CD8-positive, alpha-beta memory T cell (primary cell): ENCODE measurements at places on chromosomes 1 and 21. TPM values are rescaled to one million over a fixed set of nuclear protein-coding genes. Genes with fewer than 3 reads are reported as not detected.

DNA sequence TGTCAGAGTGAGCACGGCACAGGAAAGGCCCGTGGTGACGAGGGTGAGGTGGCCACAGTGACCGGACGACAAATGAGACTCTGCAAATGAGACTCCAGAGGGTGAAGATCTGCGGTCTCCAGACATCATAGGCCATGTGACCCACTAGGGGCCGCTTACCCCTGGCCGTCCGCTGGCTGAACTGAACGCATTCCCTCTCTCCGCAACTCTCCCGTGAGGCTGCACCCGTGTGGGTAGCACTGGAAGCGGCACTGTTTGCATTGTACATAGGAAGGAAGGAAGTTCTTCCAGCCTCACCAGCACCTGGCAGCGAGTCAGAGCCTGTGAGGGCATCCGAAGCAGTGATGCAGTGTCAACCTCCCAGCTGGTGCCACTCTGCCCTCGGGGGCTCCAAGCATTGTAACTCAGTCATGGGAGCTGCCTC is 23.6 kb upstream of the SPSB1 start:
- H3K27me3 ChIP-seq: no peaks in the 10 kb centered on the region
- no peaks in the 10 kb centered on the region for H3K4me1 ChIP-seq
- DNase-seq: no peak

- no peaks in the 10 kb centered on the region for H3K36me3 ChIP-seq
- no peak for DNase-seq
- no peaks in the 10 kb centered on the region for H3K4me1 ChIP-seq
- no peak overlapping the region for H3K4me3 ChIP-seq
- no peaks in the 10 kb centered on the region for H3K27me3 ChIP-seq
Observed at GRCh38 chr1:81125672-81126071, 675.1 kb upstream of the ADGRL2 start.

DNA sequence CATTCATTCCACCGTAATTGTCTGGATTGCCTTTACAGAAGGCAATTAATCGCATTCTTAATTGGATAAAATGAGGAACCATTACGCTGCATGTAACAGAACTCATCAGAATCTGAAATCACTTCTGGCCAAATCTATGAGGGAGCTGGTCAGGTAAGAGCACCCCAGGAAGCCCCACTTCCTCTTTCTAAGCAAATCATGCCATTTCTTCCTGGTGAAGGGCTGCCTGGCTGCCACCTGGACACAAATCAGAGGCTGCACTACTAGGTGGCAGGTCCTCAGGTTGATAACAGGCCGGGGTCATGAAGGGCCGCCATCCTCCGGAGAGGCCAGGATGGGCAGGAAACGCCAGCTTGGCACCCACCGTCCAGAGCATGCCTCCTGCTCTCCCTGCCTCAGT is 73.7 kb downstream of the CAPZB start:
- H3K27ac ChIP-seq: no peak overlapping the region
- DNase-seq: no peak
- H3K4me3 ChIP-seq: no peak overlapping the region
- no peaks in the 10 kb centered on the region for H3K27me3 ChIP-seq

DNA sequence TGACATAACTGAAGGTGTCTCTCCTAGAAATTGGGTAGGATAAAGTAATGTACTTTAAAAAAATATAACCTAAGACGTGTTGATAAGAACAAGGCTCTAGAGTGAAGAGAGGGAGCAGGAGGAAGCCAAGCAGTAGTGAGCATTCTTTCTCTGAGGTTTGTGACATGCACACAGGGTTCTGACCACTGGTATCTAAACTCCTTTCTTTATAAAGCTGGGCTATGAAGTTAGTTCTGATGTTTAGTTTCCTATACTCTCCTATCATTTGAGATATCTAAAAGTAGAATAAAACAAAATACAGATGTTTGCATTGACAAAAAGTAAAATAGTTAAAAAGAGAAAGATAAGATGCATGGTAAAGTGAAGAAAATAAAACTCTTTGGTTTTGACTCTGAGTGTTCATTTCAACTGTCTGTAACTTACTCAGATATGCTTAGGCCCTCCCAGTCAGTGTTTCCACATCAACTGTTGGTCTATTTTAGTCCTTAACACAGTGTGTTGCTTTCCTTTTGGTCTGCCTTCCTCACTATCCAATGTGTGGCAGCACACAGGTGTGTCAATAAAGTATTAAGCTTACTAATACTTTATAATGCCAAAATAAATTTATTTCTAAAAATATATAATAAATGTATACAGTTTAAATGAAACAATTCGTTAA is 543.5 kb downstream of the PTPRC start:
- no peaks in the 10 kb centered on the region for H3K36me3 ChIP-seq
- H3K27me3 ChIP-seq: no peaks in the 10 kb centered on the region
- H3K4me3 ChIP-seq: no peak overlapping the region

DNA sequence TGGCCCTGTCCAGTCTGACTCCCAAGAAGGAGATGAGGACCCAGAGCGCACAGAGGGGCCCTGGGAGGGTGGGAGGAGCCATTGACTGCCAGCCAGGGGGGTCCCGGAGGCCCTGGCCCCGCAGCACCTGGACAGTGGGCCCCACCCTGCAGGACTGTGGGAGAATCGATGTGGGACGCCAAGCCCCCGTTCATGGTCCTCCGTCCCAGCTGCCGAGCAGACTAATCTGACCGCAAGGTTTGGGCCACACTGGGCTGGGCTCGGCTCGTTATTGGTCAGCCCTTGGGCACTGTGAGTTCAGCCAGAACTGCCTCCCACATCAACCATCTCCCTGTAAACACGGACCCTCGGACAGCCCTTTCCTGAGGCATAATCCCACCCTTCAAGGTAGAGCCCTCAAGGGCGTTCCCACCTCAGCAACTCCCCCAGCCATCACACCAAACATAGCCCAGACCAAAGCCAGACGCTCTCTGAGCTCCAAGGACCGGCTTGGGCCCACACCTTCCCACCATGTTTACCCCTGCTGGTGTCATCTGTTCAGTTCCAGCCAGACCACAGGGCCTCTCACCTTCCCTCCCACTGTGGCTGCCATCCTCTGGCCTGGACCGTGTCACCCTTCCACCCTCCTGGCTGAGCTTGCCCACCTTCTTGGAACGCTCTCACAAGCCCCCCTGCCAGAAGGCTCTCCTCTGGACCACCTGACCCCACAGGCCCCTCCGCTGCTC is 16.2 kb upstream of the POFUT2 start:
- no peak for DNase-seq
- H3K4me3 ChIP-seq: no peak overlapping the region
- H3K4me1 ChIP-seq: peaks cover 26% of the 10 kb centered on the region
- no peaks in the 10 kb centered on the region for H3K36me3 ChIP-seq
- H3K27me3 ChIP-seq: no peaks in the 10 kb centered on the region
- H3K27ac ChIP-seq: no peak overlapping the region

- no peak overlapping the region for H3K4me3 ChIP-seq
- H3K36me3 ChIP-seq: no peaks in the 10 kb centered on the region
- H3K4me1 ChIP-seq: no peaks in the 10 kb centered on the region
- no peaks in the 10 kb centered on the region for H3K27me3 ChIP-seq
- no peak overlapping the region for H3K27ac ChIP-seq
- no peak for DNase-seq
Observed at GRCh38 chr21:38908537-38908936, 102.8 kb downstream of the ETS2 start.

GRCh38 chr1:234743791-234744611 is 134.0 kb upstream of the IRF2BP2 start:
- H3K36me3 ChIP-seq: no peaks in the 10 kb centered on the region
- H3K4me3 ChIP-seq: no peak overlapping the region
- no peak overlapping the region for H3K27ac ChIP-seq
- no peaks in the 10 kb centered on the region for H3K27me3 ChIP-seq
- no peaks in the 10 kb centered on the region for H3K4me1 ChIP-seq

GRCh38 chr1:52900402-52900801 is 21.1 kb downstream of the ECHDC2 start:
- no peak overlapping the region for H3K27ac ChIP-seq
- no peaks in the 10 kb centered on the region for H3K27me3 ChIP-seq
- no peak overlapping the region for H3K4me3 ChIP-seq
- no peaks in the 10 kb centered on the region for H3K4me1 ChIP-seq
- no peak for DNase-seq

DNA sequence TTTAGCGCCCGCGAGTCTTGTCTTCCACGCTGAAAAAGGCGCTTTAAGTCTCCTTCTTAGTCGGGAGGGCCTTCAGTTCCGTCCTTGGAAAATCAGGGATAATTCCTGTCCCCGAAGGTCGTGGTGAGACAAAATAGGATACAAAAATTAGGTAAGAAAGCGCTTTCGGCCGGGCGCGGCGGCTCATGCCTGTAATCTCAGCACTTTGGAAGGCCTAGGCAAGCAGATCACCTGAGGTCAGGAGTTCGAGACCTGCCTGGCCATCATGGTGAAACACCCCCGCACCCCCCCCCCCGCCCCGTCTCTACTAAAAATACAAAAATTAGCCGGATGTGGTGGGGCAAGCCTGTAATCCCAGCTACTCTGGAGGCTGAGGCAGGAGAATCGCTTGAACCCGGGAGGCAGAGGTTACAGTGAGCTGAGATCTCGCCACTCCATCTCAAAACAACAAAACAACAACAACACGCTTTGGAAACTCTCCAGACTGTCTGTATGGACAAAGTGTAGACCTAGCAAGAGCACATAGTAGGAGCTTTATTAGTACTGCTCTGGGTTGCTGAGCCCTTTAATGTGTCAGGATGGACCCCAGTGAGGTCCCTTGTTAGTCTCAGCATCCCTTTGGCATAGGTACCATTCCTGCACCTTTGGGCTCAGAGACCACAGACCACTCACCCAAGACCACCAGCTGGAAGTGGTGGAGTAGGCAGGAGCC is 790 bp upstream of the TMEM54 start:
- peaks cover 7% of the 10 kb centered on the region for H3K4me1 ChIP-seq
- DNase-seq: no peak
- H3K4me3 ChIP-seq: no peak overlapping the region
- H3K27me3 ChIP-seq: peaks cover 34% of the 10 kb centered on the region
- H3K36me3 ChIP-seq: no peaks in the 10 kb centered on the region

DNA sequence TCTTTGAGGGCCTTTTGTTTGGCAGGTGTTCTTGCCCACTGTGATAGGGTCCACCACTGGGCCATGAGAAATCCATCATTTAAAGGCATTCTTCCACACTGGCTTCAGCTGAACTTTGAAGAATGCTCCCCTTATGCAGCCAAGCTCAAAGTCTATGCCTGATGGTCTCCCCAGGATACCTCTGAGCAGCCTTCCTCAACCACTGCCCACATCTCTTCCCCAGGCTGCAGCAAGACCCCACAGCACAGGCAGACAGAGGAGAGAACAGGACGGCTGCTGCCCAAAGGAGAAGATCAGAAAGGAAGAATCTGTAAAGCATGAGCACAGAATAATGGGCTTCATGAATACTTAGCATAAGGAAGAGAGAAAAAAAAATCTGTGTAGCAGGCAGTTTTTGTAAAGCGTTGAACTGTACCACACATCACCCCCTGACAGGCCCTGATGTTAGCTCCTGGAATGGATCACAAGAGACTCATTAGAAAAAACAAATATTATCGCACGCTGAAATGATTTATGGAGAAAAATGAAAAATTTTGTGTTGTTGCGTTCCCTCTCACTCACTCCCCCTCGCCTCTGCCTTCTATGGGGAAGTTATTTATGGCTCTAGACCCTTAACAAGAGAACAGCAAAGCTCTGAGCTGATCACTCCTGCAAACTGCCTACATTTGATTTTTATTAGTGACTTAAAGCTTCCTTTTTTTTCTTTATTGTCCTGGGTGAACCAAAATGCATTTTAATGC is 134.1 kb downstream of the TMEM53 start:
- H3K36me3 ChIP-seq: no peaks in the 10 kb centered on the region
- peaks cover 4% of the 10 kb centered on the region for H3K27me3 ChIP-seq
- H3K4me3 ChIP-seq: no peak overlapping the region
- H3K27ac ChIP-seq: no peak overlapping the region

GRCh38 chr1:57620605-57621004 is 196.7 kb upstream of the DAB1 start:
- H3K4me3 ChIP-seq: no peak overlapping the region
- no peak for DNase-seq
- no peaks in the 10 kb centered on the region for H3K36me3 ChIP-seq
- peaks cover 5% of the 10 kb centered on the region for H3K27me3 ChIP-seq

DNA sequence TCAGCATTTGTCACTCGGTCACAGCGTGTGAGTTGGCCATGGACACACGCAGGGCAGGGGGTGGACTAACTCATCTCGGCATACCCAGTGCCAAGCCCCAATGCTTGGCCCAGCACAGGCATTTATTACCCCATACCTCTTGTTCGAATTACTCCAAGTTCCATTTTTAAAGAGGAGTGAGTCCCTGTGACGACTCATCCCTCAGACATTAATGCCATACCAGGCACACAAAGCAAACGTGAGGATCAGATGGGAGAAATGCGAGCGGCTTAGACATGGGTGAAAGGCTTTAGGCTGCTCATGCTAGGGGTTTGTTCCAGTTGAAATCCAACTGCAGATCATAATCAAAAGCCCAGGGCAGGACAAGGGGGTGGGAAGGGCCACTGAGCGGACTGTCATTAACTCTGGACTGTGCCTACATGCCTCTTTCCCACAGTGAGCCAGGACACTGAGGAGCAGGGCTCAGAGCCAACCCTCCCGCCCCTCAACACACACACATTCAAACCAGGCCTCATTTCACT is 118.5 kb upstream of the NGF start:
- no peak overlapping the region for H3K27ac ChIP-seq
- DNase-seq: no peak
- no peaks in the 10 kb centered on the region for H3K36me3 ChIP-seq
- no peaks in the 10 kb centered on the region for H3K4me1 ChIP-seq

DNA sequence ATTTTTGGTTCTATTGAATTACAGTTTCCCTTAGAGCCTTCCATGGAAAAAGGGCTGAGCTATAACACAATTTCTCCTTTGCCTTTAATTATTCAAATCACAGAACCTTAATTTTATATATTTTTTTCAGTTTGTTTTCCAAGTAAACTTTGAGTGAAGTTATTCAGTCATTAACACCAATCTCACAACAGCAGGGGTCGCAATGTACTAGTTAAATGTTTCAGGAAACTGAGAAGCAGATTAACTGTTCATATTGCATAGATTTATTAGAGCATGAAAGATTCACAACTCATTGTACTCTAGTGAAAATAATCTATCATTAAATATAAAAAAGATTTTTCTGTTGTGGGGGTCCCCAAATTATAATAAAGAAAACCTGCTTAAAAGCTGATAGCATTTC is 64.1 kb downstream of the KIFAP3 start:
- H3K4me3 ChIP-seq: no peak overlapping the region
- H3K27ac ChIP-seq: no peak overlapping the region
- no peaks in the 10 kb centered on the region for H3K27me3 ChIP-seq
- DNase-seq: no peak
- no peaks in the 10 kb centered on the region for H3K4me1 ChIP-seq

- H3K4me3 ChIP-seq: no peak overlapping the region
- no peak overlapping the region for H3K27ac ChIP-seq
- H3K27me3 ChIP-seq: no peaks in the 10 kb centered on the region
- DNase-seq: no peak
Observed at GRCh38 chr1:166122873-166123466, 43.8 kb downstream of the FAM78B start.

GRCh38 chr1:143698016-143698415 is 273.8 kb downstream of the FAM72C start:
- no peaks in the 10 kb centered on the region for H3K36me3 ChIP-seq
- no peaks in the 10 kb centered on the region for H3K4me1 ChIP-seq
- no peak overlapping the region for H3K4me3 ChIP-seq
- no peak overlapping the region for H3K27ac ChIP-seq
- no peaks in the 10 kb centered on the region for H3K27me3 ChIP-seq
- DNase-seq: no peak

Gene ANKRD35
- total RNA-seq: 0.80 TPM

Gene FLG2
- total RNA-seq: not detected

Gene MFAP2
- total RNA-seq: not detected

Gene LCA5L
- 0.33 TPM for total RNA-seq

Gene SETDB1
- total RNA-seq: 45.4 TPM

Gene RNASEL
- 5.3 TPM for total RNA-seq

Gene CASQ1
- not detected for total RNA-seq

Gene AMY2A
- total RNA-seq: not detected

Gene NHLH1
- total RNA-seq: 0.38 TPM
